ENCODE measurements at places on chromosomes 5 and 9.

DNA sequence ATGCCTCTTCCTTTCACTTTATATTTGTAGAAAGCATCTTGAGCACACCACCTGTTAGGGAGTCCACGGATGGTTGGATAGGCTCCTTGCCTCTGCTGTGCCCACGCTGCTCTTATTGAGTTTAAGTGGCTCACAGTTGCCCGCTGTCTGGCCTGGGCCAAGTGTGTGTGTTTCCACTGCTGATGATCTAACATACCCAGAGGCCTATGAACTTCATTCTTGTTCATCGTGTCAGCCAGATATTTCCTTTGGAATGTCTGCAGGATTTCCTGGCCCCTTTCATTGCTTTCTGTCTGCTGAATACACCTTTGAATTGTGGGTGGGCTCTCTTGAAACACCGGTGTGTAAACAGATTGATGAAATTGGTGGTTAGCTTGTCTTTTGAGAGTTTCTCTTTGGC is 46.6 kb downstream of the MVB12B start:
- no peak for DNase-seq

GRCh38 chr5:66242050-66242715 is 98.1 kb downstream of the SREK1 start:
- no peak for DNase-seq

- DNase-seq: no peak
These were observed 5.8 kb downstream of the LTC4S start for GRCh38 chr5:179799644-179799973.

GRCh38 chr5:145350513-145350912 is 484.6 kb downstream of the PRELID2 start:
- no peak for DNase-seq

DNA sequence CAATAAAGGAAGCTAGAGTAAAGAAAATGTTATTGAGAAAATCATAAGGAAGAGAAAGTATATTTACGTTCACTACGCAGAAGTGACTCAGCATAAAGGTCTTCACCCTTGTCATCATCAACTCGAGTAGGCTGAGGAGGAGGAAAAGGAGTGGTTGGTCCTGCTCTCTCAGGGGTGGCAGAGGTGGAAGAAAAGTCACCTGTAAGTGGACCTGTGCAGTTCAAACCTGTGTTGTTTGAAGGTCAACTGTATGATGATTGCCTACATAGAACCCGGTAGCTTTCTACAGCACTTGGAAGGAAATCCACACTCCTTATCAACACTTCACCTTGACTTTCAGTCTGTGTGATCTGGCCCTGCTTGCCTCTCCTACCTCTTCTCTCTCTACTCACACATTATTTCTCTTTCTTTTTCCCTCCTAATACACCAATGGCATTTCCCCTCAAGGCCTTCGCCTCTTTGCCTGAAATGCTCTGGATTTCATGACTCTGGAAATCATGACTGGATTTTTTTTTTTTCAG is 109.3 kb upstream of the CPEB4 start:
- DNase-seq: no peak

DNA sequence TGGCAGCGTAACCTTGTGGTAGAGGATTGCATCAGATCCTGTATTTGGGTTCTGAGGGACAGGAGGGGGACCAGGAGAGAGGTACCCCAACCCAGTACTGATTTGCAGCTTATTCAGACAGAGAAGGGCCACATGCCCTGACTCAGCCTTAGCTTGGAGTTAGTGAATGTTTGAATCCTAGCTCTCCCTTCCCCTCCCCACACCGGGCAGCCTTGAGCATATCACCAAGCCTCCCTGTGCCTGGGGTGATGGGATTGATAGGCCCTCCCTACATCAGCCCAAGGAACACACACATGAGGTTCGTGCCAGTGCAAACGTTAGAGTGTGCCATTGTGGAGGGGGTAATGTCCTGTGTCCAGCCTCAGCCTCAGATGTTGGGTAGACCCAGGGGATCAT is 71.9 kb downstream of the AMBP start:
- DNase-seq: no peak

DNA sequence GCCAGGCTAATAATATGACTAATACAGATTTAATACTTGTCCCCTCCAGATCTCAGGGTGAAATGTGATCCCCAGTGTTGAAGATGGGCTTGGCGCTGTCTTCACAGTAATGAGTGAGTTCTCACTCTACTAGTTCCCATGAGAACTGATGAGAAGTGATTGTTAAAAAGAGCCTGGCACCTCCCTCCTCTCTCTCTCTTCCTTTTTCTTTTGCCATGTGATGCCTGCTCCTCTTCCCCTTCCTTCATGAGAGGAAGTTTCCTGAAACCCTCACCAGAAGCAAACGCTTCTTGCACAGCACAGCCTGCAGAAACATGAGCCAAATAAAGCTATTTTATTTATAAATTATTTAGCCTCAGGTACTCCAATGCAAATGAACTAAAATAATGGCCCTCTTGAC is 55.2 kb downstream of the GLDC start:
- DNase-seq: no peak

- no peak for DNase-seq
These were observed 7.6 kb upstream of the ELOVL7 start for GRCh38 chr5:60851626-60852025.

DNA sequence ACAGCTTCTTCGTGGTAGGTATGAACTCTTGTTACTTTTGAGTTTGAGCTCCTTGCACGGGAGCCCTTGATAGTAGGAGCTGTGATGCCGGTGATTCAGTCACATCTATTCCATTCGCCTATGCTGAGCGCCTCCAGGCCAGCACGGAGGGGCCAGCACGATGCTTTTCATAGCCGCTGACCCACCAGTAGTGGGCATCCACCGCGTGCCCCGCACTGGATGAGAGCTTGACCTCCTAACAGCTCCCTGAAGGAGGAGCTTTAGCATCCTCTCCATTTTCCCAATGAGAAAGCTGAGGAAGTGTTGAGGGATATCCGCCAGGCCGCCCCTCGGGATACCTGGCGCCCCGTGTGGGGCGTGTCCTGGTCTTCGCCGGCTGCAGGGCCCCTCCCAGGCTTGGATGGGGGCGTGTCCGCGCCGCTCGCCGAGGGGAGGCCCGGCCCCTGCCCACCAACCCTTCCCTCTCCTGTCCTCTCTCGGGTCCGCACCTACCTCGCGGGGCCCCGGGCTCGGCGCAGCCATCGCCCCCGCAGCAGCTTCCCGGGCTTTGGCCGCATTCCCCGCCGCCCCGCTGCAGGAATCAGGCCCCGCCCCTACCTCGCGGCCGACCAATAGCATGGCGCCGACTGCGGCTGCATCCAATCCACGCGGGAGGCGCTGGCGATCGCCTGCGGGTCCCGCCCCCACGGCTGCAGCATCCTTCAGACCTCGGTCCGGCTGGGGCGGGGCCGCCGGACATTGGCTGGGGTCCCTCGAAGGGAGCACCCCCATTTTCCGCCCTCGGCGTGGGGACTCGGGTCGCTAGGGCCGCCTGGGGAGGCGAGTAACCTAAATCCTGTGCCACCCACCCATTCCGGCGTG is at the start of gene PIP5KL1:
Gene PIP5KL1, minus strand, starts transcription at position 547 of the 861 bp plus-strand sequence. Its CDS starts 25 bp downstream, at position 522.
- DNase-seq: no peak

DNA sequence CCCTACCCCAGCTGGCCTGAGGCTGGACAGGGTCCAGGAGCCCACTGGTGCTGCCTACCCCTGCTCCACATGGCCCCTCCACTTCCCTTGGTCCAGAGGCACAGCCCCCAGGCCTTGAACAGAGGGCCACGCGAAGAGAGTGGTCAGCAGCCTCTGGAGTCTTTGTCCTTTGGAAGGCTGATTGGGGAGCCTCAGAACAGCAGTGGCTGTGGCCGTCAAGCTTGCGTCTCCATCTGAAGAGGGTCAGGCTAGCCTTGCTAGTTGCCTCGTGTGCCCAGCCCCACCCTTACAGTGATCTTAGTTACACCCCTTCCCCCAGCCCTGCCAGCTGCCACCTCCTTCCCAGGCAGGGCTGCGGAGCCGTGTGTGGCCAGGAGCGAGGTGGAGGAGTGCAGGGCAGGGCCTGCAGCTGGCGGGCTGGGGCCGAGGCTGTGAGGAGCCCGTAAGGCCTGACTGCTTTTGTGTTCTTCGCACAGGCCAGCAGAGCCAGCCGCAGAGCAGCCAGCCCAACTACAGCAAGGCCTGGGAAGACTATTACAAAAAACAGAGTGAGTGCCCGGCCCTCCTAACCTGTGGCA is 30.1 kb upstream of the PRDM12 start:
- DNase-seq: no peak

GRCh38 chr5:158482125-158482524 is 617.6 kb downstream of the EBF1 start:
- no peak for DNase-seq

DNA sequence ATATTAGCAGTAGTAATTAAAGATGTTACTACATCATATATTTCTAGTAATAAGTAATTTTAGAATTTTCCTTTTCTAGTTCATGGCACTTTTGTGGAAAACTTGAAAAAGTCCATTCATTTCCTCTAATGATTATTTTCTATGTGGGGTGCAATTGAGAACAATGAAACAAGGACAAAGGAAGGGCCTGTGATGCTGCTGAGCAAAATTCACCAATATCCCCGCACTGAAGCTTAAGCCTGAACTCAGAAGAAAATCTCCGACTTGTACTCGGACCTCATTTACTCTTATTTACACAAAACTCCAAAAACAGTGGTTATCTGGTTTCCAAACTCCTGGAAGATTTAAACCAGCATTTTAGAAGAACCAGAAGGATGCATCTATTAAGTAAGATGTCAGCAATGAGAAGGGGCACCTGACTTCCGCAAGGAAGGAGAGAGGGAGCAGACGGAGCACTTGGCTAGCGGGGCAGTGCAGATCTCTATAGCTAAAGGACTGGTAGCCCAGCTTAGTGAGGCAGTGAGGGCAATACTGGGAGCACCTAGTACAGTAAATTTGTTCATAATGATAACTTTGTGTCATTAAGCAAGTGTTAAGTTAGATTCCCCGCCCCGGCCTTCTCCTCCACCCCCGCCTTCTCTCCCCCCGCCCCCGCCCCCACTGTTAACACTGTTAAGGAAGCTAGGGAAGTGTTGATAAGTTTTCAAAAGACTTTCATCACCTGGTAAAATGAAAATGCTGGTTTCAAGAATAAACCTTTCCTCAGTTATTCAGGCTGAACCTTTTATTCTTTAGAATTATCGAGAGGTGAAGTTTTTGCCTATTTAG is 123.3 kb downstream of the ZSWIM6 start:
- DNase-seq: no peak

GRCh38 chr9:120916588-120916987 is 10.0 kb downstream of the TRAF1 start:
- no peak for DNase-seq

- no peak for DNase-seq
These were observed 556.3 kb downstream of the PDE4D start for GRCh38 chr5:59337240-59337639.
